Hematopoietic multipotent progenitor cell treated with erythropoietin and hydrocortisone succinate and interleukin-3 and kit ligand, for 15 days (in vitro differentiated cells): ENCODE measurements at places on chromosomes 16 and 17.

- no peak for DNase-seq
Observed at GRCh38 chr17:18987230-18987610, 17.3 kb downstream of the FAM83G start.

GRCh38 chr17:72338847-72339790 is 218.3 kb downstream of the SOX9 start:
- DNase-seq, result no peak

- DNase-seq, result no peak
Observed at GRCh38 chr17:37054894-37055293, 106.1 kb downstream of the AATF start.

- DNase-seq, result no peak
Observed at GRCh38 chr16:4091240-4092012, 24.8 kb downstream of the ADCY9 start.

GRCh38 chr17:68514831-68515635 is 2.8 kb downstream of the PRKAR1A start:
- DNase-seq, result no peak

- no peak for DNase-seq
Observed at GRCh38 chr16:76081967-76082366, 195.2 kb upstream of the CNTNAP4 start.
